Endothelial cell of coronary artery (primary cell): ENCODE measurements at places on chromosomes 6 and 20. TPM values are rescaled to one million over a fixed set of nuclear protein-coding genes. Genes with fewer than 3 reads are reported as not detected.

KCNB1 gene
- total RNA-seq = under 0.01 and 0.09 TPM in 2 replicates

HMGCLL1 gene
- total RNA-seq = under 0.01 TPM in 1 of 2 replicates, not detected in the other

FANCE gene
- total RNA-seq = 5.6 and 7.1 TPM in 2 replicates

SCRT2 gene
- not detected in 2 replicates for total RNA-seq

KIF3B gene
- 28.6 and 29.3 TPM in 2 replicates for total RNA-seq
